T-helper 17 cell (primary cell): ENCODE measurements at places on chromosomes 7 and 10. TPM values are rescaled to one million over a fixed set of nuclear protein-coding genes. Genes with fewer than 3 reads are reported as not detected.

The IQUB gene
- total RNA-seq, result 0.16 TPM

- DNase-seq, result no peak
Measured at GRCh38 chr7:23205909-23206767, 24.3 kb downstream of the NUP42 start.

DNA sequence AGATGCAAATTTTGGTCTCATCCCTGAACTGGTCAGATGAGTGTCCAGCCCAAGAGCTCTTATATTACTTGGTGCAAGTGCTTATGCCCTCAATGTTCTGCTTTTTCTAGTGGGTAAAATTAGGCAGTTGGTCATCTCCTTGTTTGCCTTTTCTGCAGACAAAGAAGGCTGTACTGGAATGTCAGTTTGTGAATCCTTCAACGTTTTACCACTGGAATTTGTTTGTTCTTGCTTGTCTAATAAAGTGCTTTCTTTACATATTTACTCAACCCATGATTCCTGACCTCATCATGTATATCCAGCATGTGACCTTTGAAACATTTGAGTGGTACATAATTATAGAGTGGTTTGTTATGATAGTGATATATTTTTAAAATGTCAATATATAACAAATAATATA is 232.2 kb upstream of the TEX47 start:
- no peak for DNase-seq

- no peak for DNase-seq
Measured at GRCh38 chr10:31070691-31071090, 39.0 kb upstream of the ZNF438 start.

- DNase-seq, result no peak
Measured at GRCh38 chr10:570628-571163, 118.8 kb downstream of the DIP2C start.

DNA sequence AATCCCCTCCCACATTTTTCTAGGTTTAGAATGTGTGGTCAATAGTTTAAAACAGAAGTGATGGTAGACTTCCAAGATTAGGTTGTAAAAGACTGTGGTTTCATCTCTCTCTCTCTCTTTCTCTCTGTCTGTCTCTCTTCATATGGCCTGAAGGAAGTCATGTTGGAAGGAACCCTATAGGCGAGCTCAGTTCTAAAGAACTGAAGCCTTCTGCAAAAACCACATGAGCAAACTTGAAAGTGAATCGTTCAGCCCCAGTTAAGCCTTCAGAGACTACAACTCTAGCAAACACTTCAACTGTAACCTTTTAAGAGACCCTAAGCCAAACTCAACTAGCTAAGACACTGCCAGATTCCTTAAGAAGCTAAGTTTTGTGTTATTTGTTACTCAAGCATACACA is 707.5 kb upstream of the LRRTM3 start:
- DNase-seq, result no peak

GRCh38 chr7:42677751-42678699 is 233.8 kb downstream of the C7orf25 start:
- no peak for DNase-seq

DNA sequence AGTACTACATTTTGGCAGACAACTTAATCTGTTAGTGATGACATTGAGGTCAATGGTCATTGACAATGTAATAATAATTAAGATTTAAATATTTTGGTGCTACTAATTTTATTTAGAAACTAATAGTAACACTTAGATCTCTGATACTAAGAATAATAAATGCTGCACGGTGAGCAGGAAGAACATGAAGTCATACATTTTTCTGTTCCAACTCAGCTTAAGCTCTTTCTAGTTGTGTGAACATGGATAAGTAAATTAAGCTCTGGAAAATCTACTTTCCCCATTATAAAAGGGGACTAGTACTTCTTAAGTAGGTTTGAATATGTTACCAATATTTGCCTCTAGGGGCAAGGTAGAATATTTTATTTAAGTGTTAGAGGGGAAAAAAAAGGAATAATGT is 65.9 kb upstream of the MEOX2 start:
- DNase-seq, result no peak

GRCh38 chr7:1926908-1927306 is 256.8 kb downstream of the ELFN1 start:
- no peak for DNase-seq

DNA sequence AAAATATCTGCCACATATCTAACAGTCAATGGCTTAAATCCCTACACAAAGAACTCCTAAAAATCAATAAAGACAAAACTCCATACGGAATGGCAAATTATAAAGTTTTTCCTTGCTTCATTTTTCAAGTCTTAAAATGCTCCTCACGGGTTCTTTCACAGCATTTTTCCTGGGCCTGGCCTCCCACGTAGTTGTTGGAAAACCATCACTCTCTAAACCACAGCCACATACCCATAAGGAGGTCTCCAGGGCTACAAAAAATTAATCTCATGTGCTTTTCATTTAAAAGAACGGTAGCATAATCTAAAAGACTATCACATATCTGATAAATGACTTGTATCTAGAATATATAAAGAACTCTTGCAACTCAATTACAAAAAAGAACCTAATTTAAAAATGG is 2.9 kb downstream of the COA1 start:
- no peak for DNase-seq
